ENCODE measurements at places on chromosomes 7 and 10.

- no peak for DNase-seq
Observed at GRCh38 chr7:149060156-149060555, 30.4 kb downstream of the ZNF786 start.

GRCh38 chr10:124625831-124626238 lies 118.3 kb downstream of the FAM53B start:
- no peak for DNase-seq

GRCh38 chr10:14093730-14094484 lies 236.8 kb downstream of the FRMD4A start:
- DNase-seq, result peak; percentile 34

DNA sequence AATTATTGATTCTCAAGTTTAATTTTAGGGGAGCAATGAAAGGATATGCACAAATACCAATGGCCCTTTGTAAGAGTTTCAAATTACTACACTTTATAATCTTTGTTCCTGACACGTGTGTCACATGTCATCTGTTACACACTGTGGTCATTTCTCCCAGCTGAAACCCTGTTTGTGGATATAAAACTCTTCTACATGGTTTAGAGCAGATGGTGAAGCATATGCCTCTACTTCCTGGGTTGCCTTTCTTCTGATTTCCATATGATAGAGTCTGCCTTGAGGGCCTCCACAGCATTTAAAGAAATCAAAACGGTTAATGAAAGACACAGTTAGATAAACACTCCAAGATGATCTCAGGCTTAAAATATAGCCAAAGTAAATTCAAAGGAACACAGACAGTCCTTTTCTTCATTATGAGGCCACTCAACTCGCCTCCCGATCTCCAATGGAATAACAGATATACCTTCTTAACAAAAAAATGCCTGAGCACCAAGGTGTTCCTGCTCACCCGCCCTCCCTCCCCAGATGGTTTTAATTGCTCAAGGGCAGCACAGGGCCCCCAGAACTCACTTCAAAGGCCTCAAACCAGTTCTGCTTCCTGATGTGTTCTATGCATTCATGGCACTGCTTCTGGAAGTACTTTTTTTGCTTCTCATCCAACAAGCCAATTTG lies 75.0 kb downstream of the CPVL start:
- DNase-seq, result no peak

- DNase-seq, result no peak
Observed at GRCh38 chr7:29496355-29497020, 67.1 kb upstream of the PRR15 start.

GRCh38 chr7:44765579-44766415 lies 17.1 kb downstream of the ZMIZ2 start:
- no peak for DNase-seq

- peak; percentile 6 for DNase-seq
Observed at GRCh38 chr10:124224331-124225028, 131.1 kb upstream of the CHST15 start.

- DNase-seq, result peak; percentile 81
Observed at GRCh38 chr7:132381742-132382472, 194.4 kb downstream of the PLXNA4 start.

- DNase-seq, result no peak
Observed at GRCh38 chr7:77950548-77950947, 152.0 kb downstream of the PHTF2 start.

- DNase-seq, result no peak
Observed at GRCh38 chr7:74057987-74058386, 25.6 kb upstream of the LIMK1 start.

DNA sequence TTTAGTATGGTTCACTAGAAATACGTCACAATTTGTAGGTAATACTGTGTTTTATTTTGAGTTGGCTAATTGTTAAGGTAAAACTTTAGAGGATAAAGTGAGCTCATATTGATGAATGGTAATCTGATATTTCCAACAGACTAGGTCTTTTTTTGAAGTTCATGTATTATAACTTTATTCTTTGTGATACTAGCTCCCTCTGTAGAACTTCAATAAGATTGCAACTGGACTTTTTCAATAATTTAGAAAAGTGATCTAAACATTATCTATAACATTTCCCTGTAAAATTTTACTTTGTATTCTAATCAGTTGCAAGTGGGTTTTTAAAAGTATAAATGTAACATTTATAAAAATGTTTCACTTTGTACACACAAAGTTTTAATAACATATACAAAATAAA lies 83.5 kb downstream of the ADK start:
- DNase-seq, result no peak

DNA sequence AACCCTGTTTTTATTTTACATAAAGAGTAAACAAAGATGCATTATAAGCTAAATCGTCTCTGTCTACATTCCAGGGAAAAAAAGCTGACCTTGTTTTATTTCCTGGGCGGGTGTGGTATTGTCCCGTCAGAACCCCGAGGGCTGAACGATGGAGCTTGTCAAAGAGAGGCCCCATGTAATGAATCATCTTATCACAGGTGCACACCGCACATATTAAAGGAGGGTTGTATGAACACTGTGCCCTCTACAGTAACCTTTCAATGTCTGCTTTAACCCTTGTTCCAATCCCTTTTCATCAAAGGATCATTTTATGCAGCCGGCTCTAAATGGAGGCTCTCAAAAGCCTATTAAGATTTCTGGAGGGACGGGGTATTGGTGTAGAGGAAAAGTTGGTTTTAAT lies 158.5 kb upstream of the YAE1 start:
- DNase-seq, result no peak

DNA sequence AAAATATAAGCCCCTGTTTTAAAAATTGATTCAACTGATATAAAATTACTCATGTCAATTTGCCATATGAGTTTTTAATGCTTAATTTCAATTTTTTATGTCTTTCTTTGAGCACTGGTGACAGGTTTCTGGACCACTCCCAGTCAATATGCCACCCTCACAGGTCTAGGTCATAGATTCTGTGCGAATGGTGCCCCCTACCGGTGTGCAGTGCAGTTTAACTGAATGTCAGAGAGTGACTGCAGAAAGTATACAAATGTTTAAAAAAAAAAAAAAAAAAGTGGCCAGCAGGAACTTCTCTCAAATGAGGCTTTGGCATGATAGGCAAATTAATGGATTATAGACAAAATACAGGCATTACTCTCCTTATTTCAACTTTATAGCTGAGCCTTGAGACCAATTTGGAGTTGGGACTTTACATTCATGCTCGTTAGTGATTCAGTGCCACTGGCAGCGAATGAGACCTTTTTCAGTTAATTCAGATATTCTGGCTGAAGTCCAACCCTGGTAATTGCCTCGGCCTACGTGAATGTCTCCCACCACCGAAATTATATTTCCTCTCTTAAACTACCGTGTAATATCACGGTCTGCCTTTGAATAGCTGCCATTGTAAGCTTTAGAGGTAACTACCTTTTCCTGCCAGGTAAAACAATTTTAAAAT lies 427.6 kb downstream of the PHTF2 start:
- DNase-seq, result peak; percentile 55

DNA sequence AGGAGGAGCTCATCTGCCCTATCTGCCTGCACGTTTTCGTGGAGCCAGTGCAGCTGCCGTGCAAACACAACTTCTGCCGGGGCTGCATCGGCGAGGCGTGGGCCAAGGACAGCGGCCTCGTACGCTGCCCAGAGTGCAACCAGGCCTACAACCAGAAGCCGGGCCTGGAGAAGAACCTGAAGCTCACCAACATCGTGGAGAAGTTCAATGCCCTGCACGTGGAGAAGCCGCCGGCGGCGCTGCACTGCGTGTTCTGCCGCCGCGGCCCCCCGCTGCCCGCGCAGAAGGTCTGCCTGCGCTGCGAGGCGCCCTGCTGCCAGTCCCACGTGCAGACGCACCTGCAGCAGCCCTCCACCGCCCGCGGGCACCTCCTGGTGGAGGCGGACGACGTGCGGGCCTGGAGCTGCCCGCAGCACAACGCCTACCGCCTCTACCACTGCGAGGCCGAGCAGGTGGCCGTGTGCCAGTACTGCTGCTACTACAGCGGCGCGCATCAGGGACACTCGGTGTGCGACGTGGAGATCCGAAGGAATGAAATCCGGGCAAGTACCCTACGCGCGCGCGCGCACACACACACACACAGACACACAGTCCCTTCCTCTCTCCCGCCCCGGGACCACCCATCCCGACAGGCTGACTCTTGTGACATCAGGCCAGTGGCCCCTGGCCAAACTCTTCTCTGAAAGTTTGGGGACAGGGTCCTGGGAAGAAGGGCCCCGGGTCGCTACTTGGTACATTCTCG lies 538 bp downstream of the TRIM8 start:
- peak; percentile 82 for DNase-seq

DNA sequence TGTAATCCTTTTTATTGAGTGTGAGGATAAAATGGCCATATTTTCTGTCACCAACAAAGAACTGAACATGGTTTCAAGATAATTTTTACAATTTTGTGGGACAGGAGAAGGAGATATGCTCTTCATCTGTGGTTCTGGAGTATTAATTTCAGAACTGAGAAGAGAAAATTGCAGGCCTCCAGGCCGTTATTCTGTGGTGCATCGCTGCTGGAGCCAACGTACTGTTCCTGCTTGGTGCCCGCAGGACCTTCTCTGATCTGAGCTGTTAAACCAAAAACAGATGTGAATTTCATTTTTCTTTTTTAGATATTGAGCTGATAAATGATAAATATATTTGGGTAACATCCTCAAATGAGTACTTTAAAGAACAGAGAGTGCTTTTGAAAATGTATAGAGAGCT lies 63.9 kb downstream of the IKZF1 start:
- no peak for DNase-seq

- no peak for DNase-seq
Observed at GRCh38 chr7:2066251-2066919, 166.4 kb downstream of the MAD1L1 start.

DNA sequence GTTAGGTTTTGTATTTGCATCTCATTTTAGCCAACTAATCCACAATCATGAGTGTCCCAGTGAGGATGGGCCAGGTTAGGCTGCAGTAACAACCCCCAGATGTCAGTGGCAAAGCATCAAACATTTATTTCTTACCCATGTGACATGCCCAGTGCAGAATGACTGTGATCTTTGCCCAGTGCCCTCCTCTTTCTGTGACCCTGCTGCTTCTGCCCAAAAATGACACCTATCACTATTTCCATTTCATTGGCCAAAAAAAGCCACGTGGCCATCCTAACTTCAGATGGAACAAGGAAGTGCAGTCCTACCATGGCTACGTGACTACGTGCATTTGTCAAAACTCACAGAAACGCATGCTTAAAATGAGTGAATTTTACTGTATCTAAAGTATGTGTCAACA lies 109.2 kb upstream of the PRR15 start:
- DNase-seq, result no peak

DNA sequence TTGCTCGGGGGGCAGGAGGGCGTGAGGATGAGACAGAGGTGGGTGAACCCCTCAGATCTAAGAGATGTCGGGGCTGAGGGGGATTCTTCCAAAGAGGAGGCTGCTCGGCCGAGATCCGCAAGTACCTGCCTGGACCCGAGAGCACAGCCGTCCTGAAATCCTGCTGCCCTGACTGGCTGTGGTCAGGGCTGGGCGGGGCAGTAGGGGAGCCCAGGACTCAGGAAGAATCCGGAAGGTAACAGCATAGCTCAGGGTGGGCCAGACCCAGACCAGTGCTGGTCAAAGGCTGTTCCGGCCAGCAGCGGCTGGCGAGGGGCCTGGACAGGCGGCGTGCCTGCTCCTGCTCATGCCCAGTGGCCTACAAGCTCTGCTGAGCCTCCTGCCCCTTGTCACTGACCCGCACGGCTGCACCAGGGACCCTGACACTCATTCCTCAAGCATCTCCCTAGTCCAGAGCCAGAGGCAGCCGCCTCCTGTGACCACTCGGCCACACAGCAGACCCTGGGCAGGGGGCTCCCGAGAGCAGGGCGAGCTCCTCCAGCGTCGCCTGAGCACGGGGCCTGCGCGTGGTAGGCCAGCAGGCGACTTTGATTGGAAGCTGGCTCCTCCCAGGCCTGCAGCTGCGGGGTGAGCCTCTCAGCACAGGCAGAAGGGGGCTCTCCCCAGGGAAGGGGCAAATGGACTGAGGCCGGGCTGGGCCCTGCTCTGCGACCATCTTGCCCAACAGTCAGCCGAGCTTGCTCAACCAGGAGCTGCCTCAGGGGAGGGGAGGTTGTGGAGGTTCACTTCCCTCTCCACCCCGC lies 3.1 kb upstream of the ADAP1 start:
- DNase-seq, result no peak

- peak; percentile 25 for DNase-seq
Observed at GRCh38 chr7:66265566-66265965, 60.4 kb downstream of the TPST1 start.

- no peak for DNase-seq
Observed at GRCh38 chr10:17735166-17735941, 16.6 kb upstream of the TMEM236 start.

DNA sequence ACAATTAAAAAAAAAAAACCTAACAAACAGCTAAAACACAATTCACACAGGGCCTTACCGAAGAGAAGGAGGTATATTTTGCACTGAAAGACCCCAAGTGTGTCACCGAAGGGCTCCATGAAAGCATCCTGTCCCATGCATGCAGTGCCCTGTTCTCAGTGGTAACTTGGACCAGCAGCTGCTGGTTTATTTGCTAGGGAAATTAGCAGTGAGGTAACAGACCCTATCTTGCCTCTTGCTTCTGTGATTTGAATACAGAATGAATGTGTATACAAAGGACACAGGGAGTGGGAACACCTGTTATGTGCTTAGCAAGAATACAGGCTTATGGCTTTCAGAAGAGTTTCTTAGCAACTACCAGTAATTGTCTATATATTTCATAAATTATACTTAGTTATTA lies at the start of gene HEPACAM2:
TSS of gene HEPACAM2 (minus strand) at position 160 of the 400 bp plus-strand sequence.
- no peak for DNase-seq

DNA sequence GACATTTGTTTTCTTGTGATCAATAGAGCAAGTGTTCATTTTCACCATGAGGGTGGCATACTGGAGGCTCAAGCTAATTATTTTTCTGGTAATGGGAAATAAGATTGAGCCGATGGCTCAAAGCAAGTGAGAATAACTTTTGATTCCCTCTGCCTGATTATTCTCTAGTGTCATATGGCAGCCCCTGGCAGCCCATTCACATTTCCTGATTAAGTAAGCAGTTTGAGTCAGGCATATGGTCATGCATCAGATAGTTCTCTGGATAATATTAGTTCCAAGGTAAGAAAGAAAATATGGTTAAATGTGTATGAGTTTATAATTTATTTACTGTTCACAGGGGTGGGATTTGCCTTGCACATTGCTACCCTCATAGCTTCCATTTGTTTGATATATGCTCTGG lies 109.2 kb downstream of the DYNC1I1 start:
- no peak for DNase-seq

GRCh38 chr7:6530626-6531491 lies 20.4 kb downstream of the GRID2IP start:
- DNase-seq, result no peak
